ENCODE measurements at places on chromosomes 1 and 21.

GRCh38 chr1:181643631-181644030, 160.3 kb downstream of the CACNA1E start:
- DNase-seq: no peak

- DNase-seq: no peak
Observed at GRCh38 chr21:43268086-43268803, 99.4 kb downstream of the CRYAA start.

- no peak for DNase-seq
Observed at GRCh38 chr1:40877698-40878097, 15.5 kb upstream of the CITED4 start.

GRCh38 chr1:184859381-184860105, 104.9 kb upstream of the EDEM3 start:
- DNase-seq: no peak

- DNase-seq: no peak
Observed at GRCh38 chr1:185156288-185156853, 382 bp downstream of the TRMT1L start.

DNA sequence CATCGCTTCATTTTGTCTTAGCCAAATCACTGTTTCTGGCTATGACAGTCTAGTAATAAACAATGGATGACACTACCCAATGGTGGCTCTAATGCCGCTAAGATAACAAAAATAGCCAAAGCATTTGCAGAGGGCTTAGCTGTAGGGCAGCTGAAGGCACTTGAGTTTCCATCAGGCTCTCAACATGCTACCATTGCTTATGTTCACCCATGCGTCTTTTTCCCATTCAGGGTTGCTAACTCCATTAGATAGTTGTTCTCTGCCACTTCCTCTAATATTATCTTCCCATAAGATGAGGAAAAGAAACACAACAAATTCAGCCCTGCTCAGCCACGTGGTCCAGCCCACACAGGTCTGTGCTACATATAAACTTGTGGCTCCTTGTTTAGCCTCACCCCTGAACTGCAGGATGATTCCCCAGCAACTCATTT, 159.6 kb downstream of the TOMM20 start:
- no peak for DNase-seq

GRCh38 chr1:9069326-9070100, at the start of gene SLC2A5:
Gene SLC2A5 (minus strand): TSS chr1:9069635. CDS start chr1:9069536, 99 bp downstream.
- no peak for DNase-seq

- no peak for DNase-seq
Observed at GRCh38 chr1:94773931-94774422, 46.2 kb upstream of the SLC44A3 start.

- no peak for DNase-seq
Observed at GRCh38 chr1:79373481-79374125, 367.1 kb upstream of the ADGRL4 start.

Measured in activated CD4-positive, alpha-beta T cell treated with anti-CD3 and anti-CD28 coated beads for 24 hours (primary cell).